NCI-H748 treated with DMSO at 0.1 percent for 48 hours (cell line): ENCODE measurements at places on chromosomes 1 and 21.

DNA sequence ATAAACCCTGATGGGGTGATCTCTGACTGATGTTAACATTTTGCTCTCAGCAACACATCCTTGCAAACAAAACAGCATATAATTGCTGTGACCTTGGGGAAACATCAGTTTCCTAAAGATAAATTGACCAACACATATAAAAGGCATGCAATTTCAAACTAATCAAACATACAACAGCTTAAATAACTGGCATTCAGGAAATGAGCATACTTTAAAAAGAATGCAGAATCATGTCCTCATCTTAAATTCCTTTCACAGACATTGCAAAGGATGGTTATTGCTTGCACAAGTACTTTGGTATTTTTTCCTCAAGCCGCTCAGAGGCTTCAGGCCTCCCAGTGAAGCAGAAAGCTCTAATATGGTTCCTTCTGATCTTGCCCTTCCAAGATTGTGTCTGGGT lies 53.4 kb upstream of the RGS18 start:
- no peak for DNase-seq

- no peak for DNase-seq
Measured at GRCh38 chr21:40481764-40482163, 365.2 kb downstream of the DSCAM start.

DNA sequence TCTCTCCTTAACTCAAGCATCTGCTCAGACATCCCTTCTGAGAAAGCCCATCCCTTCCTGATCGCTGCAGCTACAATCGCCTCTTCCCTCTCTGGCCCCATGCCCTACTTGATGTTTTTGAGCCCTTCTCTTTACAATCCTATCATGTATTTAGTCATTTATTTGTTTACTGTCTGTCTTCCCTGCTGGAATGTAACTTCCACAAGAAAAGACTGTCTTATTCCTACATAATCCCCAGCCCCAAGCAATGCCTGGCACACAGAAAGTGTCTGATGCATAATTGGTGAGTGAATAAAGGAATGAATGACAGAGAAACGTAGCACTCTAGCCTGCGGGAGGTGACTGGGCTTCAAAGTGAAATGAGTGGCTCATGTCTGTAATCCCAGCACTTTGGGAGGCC lies 25.4 kb downstream of the ECE1 start:
- no peak for DNase-seq

DNA sequence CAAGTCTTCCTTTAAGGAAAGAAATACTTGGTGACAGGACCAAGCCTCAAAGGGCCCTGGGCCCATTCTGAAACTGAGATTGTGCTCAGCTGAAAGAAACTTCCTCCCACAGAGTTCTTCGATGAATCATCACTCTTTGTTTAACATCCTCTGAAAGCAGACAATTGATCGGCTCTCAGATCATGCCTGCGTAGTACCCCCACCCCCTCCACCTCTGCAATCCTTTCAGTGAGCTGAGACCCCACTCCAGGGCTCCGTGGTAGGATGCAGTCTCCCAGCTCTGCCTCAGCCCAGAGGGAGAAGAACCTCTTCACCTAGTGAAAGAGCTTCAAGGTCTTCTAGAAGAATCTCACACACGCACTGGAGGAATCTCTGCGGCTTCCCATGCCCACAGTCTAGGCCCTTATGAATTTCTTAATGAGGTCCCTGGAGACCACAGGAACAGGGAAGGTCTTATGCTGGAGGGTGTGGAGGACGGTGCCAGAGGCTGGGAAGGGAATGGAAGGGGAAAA lies 104.9 kb upstream of the SOD1 start:
- no peak for DNase-seq

GRCh38 chr1:81912383-81912782 lies 111.6 kb downstream of the ADGRL2 start:
- DNase-seq: peak; percentile 82

DNA sequence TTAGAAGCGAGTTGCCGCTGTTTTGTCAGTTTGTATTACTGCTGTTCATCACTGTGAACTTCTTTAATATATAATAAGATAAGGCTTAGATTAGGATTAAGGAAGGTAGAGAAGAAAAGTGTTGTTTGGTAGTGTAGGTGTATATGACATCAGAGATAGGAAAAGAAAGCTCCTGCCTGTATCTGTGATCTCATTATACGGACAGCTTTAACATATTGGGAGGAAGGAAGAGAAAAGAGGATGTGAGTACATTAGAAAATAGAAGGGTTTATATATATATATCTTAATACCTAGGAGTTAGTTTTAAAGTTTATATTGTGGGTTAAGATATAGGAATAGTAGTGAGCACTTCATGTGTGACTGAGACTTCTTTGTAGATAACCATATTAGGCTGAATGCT lies 71.0 kb downstream of the RALGPS2 start:
- no peak for DNase-seq

DNA sequence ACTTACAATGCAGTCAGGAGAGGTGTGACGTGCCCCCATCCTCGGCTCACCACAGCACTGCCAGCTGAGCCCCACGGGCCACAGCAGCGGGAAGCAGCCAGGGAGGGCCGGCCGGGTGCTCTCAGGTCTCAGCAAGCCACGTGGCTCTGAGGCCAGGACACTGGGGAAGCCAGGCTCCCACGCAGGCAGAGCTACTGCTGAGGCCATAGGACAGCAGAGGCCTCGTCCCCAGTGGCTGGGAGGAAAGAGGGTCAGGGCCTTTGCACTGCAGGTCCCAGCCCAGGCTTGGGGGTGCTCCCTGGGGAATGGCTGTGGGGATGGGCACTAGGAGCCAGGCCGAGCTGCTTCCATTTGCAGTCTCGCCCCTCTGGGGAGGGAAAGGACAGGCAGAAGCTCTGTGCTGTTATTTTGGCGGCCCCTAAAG lies 5.8 kb downstream of the LRRC47 start:
- DNase-seq: no peak

GRCh38 chr1:178119628-178120027 lies 25.7 kb downstream of the RASAL2 start:
- no peak for DNase-seq

GRCh38 chr1:59670662-59671061 lies 144.1 kb upstream of the HOOK1 start:
- no peak for DNase-seq

DNA sequence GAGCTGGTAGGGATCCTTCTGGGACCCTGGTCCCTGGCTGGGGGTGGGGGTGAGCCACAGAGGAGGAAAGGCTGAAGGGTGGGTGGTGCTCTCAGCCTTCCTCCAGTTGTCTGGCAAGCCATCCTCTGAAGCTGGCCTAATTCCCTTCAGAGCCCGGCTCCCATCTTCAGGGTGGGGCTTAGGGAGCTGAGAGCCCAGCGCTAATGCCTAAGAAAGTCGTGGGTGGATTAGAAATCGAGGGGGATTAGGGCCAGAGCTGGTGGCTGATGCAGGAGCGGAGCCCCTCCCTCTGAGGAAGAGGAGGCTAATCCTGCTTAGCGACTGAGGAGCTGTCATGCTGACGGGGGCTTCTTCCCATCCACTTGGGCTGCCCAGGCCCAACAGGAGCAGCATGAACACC lies 30.8 kb upstream of the DMBX1 start:
- DNase-seq: no peak

DNA sequence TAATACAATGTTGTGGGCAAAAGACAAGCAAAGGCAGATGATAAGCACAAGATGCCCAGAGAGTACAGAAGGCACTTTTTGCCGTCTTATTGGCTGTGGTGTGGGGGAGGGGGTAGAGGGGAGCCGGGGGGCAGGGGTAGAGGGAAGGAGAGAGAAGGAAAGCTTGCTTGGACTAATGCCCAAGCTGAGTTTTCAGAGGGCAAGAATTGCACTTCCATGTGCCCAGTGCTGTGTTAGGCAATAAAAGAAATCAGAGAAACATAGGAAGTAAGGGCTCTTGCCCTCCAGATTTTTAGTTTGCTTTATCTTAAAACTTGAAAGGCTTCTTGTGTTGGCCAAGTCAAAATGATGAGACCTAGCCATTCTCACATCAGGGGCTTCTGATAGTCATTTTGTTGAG lies 8.3 kb downstream of the S100A12 start:
- no peak for DNase-seq

- DNase-seq: no peak
Measured at GRCh38 chr1:84422909-84423308, 24.6 kb downstream of the DNASE2B start.

GRCh38 chr1:8332806-8333205 lies 14.9 kb downstream of the SLC45A1 start:
- no peak for DNase-seq

GRCh38 chr21:45542242-45542666 lies at the start of gene SLC19A1:
Gene SLC19A1 (minus strand): TSS chr21:45542440. CDS start chr21:45537959, 4,481 bp downstream.
- peak; percentile 8 for DNase-seq

- peak; percentile 18 for DNase-seq
Measured at GRCh38 chr1:155910621-155911121, 478 bp downstream of the RIT1 start.

GRCh38 chr1:3161176-3161840 lies 92.3 kb downstream of the PRDM16 start:
- no peak for DNase-seq

DNA sequence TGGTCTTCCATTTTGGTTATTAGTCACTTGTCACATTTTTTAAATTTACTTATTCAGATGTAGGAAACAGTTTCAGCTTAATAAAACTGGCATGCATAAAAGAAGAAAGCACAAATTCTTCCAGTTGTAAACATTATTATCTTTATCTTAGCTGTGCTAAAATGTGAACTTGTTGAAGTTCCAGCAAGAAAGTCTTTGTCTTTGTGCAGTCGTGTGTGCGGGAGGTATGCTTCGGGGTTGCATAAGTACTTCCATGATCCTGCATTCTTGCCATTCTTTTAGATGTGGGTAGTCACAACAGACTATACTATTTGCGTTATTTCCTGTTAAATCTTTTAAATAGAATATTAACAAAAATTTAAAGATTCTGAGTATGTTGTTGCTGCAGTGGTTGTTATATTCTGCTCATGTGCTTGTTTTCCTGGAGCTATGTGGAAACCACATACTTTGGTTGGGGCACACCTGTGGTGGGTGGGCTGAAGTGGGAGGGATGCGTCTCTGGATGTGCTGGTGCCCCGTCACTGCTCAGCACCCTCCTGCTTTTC lies 49.9 kb downstream of the CBS start:
- no peak for DNase-seq

DNA sequence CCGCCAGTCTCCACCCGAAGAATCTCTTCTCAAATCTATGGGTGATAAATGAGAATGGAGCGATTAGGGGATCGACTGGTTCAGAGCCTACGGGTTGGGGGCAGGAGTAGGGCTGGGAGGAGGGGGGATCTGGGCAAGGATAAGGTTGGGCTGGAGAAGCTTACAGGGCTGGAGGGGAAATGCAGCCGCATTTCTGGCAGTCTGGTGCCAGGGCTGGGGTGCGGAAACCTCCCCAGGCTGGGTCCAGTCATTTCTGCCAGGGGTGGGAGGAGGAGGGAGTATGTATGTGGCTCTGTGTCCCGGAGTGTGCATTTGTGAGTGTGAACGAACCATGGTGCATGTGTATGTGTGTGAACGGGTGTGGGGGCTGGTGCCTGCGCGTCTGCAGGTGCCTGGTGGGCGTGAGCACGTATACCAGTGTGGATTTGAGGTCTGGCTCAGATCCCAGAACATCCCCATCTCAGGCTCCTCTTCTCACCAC lies 10.2 kb downstream of the C1orf216 start:
- peak; percentile 32 for DNase-seq

- DNase-seq: no peak
Measured at GRCh38 chr1:245537992-245538391, 383.2 kb downstream of the KIF26B start.

- DNase-seq: no peak
Measured at GRCh38 chr1:4019606-4020331, 119.7 kb upstream of the C1orf174 start.

DNA sequence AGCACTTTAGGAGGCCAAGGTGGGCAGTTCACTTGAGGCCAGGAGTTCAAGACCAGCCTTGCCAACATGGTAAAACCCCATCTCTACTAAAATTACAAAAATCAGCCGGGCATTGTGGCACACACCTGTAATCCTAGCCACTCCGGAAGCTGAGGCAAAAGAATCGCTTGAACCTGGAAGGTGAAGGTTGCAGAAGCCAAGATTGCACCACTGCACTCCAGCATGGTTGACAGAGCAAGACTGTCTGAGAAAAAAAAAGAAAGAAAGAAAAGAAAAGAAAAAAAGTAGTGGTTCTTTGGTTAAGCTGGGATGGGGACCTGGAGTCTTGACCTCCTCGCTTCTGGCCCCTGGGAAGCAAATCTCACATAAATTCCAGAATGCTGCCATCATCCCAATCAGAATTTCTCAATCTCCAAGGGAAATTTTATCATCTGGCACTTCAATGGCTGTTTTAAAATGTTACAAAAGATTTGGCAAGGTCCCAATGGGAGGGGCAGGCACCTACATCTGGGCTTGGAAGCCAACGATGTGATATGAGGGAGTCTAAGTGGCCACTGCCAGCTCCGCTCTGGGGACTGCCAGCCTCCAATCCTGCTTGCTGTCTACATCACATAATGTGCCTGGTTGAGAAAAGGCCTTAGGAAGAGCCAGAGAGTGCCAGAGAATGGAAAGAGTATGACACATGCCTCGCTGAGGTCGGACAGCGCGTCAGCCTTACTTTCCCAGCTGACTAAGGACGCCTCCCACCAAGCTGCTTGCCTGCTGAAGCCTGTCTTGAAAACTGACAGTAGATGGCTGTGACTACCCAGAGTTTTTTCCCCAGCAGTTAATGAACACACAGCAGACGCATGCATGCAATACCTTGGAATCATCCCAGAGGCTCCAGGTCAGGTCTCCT lies 42.1 kb upstream of the SRP9 start:
- DNase-seq: no peak

DNA sequence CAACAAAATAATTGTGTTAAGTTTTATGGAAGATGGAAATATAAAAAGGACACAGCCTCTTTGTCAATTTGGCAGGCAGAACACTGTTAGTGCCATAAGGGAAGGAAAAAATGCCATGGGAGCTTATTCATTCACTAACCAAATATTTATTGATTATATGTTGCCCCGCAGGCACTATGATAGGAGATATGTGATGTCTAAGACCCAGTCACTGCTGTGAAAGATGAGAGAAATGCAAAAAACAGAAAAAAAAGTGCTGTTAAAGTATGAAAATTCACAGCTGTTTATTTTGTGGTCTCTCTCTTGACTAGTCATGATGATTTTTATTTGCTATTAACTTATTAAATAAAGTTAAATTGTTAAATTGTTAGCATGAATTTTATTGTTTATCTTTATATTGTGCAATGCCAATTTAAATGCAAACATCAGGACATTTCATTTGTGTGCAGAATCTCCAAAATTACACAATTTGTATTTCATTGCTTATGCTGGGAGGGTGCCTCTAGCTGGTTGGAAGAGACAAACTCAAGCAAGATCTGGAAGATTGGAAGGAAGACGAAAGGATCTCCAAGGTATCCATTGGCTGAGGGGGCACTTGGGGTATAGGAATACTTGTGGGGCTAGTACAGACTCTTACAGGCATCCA lies 17.8 kb upstream of the PTGFR start:
- DNase-seq: no peak

DNA sequence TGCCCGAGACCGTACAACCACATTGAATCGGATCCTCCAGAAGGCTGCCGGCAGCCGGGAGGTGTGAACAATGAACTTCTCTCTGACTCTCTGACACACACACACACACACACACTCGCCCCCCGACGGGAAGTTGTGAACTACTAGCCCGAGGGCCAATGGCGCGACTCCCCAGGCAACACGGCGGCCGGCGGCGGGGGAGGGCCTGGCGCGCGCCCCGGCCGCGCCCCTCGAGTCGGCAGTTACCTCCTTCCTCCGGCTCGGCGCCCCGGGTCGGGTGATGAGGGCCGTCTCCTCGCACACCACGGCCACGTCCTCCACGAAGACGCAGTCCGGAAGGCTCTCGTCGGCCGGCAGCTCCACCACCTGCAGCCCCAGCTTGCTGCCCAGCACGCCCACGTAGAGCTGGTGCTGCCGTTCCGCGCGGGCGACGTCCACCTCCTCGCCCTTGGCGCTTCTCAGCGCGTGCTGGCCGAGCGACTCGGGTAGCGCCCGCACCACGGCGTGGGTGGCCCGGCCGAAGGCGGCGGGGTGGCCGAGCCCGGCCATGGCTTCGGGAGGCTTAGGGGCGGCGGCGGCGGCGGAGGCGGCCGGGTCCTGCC lies 361 bp downstream of the DDAH1 start:
- DNase-seq: peak; percentile 33
